ENCODE measurements at places on chromosomes 7 and 10.

- DNase-seq: peak; percentile 86
These were observed 2.1 kb upstream of the ADAM8 start for GRCh38 chr10:133278577-133279265.

- no peak for DNase-seq
These were observed 68.6 kb downstream of the CELF2 start for GRCh38 chr10:11086177-11086840.

GRCh38 chr10:3665316-3665908 is 119.6 kb downstream of the KLF6 start:
- no peak for DNase-seq

GRCh38 chr10:45044290-45044689 is 43.6 kb downstream of the ZNF22 start:
- no peak for DNase-seq

DNA sequence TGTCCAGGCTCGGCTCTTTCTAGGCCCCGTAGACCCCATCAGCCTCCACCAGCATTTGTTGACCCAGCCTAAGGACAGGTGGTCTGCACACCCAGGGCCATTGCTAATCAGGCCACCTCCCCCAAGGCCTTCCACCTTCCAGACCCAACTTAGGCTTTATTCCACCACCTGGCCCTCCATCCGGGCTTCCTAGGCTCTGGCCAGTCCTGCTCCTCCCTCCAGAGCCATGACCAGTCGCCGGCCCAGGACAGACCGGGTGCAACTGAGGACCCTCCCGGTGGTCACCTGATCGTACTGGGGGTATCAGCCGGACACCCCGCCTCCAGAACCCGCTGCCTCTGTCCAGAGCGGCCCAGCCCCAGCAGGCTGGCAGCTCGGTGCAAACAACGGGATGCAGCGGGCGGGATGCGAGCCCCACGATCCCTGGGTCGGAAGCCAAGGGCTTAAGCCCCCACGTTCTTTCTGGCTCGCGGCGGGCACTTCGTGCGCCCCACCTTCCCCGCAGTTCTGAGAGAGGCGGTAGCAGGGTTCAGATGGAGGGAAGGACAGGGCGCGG is 545 bp downstream of the NACAD start:
- DNase-seq: no peak

DNA sequence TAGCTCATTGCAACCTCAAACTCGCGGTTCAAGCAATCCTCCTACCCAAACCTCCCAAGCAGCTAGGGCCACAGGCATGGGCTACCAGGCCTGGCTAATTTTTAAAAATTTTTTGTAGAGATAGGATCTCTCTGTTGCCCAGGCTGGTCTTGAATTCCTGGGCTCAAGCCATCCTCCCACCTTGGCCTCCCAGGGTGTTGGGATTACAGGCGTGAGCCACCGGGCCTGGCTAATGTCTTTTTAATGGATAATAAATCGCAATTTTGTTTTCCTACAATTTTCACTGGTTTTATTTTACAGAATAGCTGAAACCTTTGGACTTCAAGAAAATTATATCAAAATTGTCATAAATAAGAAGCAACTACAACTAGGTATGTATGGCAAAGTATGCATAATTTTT is 10.9 kb downstream of the NUB1 start:
- DNase-seq: no peak

DNA sequence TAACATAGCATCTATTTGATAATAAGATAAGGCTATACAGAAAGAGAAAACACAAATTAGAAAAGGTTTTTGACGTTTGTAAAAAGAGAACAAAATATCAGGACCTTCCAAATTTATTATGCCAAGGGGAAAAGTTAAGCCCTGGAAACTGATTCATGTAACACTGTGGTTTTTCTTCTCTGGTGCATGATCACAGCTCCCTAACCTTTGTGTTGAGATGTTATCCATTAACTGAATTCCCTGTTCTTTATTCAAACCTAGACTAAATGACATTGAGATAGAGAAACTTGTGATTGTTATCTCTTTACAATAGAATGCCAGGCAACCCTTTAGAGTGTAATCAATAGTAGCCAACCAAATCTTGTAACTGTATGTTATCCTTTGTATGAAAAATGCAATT is 141.5 kb upstream of the NRG3 start:
- no peak for DNase-seq

DNA sequence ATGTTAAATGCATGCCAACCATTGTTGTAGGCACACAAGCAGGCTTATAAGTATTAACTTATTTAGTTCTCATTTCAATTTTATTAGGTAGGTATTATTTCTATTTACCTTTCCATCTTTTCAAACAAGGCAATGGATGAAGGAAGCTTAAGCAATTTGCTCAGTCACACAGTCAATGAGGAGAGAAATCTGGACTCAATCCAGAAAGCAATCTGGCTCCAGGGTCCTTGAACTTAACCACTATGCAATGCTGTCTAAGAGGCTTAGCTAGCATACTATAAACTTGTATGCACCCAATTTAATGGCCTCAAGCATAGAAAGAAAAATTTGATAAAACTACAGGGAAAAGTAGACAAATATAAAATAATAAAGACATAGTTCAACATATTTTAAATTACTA is 88.6 kb downstream of the VWDE start:
- DNase-seq: no peak

Data from CD4-positive, alpha-beta T cell treated with Interleukin-17A for 1 hour (primary cell).